Brain microvascular endothelial cell (primary cell): ENCODE measurements at places on chromosomes 13 and 19.

DNA sequence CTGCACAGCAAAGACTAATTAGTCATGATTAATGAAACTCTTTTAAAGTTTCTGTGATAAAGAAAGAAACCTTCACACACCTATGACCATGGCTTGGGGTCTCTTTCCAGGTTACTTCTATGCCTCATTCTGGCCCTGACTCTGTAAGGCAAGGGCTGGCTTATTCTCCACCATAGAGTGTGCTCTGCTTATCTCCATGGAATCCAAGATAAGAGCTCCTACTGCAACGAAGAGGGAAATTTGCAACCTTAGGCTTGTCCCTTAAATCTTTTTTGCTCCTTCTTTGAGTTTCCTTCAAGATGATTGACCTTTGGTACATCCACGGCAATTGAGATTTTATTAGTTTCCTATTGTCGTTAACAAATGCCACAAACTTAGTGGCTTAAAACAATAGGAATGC is 239.9 kb downstream of the SPRY2 start:
- peak; percentile 27 for DNase-seq

- DNase-seq: no peak
Observed at GRCh38 chr13:65803530-65804392, 1426.4 kb downstream of the PCDH9 start.

GRCh38 chr19:6387372-6387771 is 5.6 kb downstream of the GTF2F1 start:
- DNase-seq: no peak

DNA sequence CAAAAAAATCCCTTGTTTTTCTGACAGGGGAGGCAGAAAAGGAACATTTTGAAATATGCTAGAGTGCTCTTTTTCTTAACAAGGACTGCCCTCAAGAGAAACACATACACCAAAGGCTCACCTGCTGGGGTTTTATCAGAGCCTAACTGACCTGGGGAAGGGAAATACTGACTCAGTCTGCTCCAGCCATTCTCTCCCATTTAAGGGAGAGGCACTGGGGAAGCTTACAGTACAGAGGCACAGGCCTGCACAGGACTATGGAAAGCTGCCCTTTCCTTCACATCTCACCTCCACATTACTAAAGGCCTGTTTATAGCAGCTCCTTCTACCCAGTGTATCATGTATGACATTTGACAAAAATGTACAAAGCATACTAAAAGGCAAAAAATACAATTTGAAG is 30.3 kb downstream of the TNFRSF19 start:
- DNase-seq: no peak

DNA sequence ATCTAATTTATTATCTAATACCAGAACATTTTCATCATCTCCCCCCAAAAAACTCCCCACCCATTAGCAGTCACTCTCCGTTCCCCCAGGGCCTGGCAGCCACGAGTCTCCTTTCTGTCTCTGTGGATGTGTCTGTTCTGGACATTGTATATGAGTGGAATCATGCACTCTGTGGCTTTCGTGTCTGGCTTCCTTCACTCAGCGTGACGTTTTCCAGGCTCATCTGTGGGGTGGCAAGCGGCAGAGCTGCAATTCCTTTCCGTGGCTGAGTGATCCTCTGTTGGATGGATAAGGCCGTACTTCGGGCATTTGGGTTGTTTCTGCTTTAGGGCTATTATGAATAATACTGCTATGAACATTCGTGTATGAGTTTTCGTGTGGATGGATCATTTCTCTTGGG is 3.1 kb downstream of the AP2S1 start:
- DNase-seq: no peak

DNA sequence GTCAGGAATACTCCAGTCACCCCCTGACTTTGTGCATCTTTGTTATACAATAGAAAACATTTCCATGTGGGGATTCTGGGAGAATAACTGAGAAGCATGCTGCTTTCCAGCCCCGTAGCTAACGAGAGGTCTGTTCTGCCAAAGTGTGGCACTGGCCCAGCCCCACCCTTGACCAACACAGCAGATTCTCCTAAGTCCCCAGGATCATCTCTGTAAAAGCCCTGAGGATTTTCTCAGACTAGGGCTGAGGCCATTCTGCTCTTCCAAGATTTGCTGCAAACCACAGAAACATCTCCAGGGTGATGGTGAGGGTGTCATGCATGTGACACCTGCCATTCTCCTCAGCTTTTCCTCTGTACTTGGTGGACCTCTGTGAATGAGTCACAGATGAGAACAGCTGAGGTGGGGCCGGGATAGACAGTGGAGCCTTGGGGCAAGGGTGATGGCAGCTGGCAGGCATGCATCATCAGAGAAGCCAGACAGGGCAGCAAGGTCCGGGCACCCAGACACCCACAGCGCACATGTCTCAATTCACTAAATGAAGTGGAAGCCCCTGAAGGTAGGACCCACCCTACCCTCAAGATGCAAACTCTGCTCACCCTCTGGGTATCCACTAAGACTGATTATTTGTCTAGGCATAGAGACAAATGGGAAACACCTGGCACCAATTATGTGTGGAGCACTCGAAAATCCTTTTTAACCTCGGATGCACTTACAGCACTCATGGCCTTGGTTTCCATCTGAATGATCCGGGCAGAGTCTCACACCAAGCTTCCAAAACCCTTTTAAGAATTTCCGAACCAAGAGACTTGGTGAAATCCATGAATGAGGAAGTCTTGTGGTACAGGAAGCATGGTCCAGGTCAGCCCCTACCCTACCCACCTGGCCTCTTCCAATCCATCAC is 20.1 kb upstream of the DOCK9 start:
- no peak for DNase-seq

GRCh38 chr19:18231775-18232174 is 5.5 kb upstream of the PDE4C start:
- no peak for DNase-seq

GRCh38 chr13:93304134-93304533 is 77.5 kb downstream of the GPC6 start:
- no peak for DNase-seq

DNA sequence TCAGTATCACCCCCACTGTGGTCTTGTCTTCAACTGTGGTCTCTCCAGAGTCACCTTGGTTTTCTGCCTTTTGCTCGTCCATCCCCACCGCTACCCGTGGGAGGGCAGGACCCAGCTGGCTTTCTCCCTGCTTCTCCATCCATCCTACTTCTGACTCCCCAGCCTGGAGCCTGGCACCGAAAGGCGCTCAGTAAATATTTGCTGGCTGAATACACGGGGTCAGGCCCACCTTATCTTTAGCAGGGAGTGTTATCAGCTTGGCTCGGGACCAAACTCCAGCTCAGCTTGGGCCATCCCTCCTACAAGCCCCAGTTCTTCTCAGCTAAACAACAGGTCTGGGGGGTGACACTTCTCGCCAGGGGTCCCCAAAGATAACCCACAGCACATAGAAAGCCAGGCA is 62.0 kb upstream of the KLF2 start:
- peak; percentile 39 for DNase-seq

DNA sequence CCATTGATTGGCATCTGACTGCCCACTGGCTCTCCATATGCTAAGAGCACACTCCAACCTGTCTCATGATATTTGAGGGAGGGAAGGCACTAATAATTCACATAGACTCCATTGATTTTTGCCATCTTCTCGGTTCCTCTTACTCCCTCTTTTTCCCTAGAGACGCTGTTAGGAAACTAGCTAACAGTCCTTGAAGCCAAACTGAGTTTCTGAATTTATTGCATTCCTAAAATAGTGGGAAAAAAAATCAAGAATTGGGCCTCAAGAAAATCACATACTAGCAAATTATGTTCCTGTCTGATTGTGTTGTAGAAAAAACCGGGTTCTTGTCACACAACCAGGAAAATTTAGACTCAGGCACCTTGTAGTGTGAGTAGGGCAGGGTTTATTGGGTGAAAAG is 86.4 kb upstream of the SLC7A1 start:
- no peak for DNase-seq

- no peak for DNase-seq
Observed at GRCh38 chr19:8681345-8682029, 17.1 kb downstream of the ACTL9 start.
